ENCODE measurements at places on chromosomes 5 and 9. TPM values are rescaled to one million over a fixed set of nuclear protein-coding genes. Genes with fewer than 3 reads are reported as not detected.

DNA sequence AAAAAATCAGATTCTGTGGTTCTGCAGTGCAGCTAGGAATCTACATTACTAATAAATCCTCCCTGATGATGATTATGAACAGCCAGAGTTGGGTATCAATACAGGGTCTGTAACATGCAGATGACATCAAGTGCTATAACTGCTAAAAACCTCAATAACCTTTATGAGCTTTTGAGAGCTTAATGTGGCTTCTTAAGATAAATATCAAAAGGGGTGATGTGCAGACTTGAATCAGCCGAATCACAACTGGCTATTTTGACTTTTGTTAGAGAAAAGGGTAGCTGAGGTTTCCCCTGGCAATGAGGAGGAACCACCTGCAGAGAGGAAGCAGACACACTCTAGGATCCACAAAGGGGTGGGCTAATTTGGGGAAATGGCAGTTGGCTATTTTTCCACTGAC is 30.2 kb downstream of the CAPSL start:
- DNase-seq: no peak

DNA sequence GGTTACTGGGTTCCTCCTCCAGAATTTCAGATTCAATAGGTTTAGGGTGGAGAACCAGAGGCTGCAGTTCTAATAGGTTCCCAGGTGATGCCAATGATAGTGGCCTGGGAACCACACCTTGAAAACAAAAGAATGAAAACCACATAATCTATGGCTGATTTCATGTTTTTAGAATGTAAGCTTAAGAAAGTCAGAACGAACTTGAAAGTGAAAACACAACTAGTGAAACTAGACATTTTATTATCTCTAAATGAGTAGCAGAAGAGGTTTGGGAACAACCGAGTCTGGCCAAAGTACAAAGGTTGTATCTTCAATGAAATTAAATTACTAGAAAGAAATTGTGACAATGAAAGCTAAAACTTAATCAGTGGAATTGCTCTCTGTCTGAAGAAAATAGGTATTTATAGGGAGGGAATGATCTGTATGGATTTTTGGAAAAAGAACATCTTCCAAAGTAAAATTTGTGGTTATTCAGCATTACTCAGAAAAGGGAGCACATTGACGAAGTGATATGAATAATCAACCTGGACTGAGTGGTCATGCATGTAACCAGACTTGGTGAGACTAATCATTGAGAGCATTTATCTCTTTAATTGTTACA is 24.9 kb upstream of the CEP120 start:
- DNase-seq: no peak

The INSYN2B gene
- total RNA-seq: 0.33 TPM

DNA sequence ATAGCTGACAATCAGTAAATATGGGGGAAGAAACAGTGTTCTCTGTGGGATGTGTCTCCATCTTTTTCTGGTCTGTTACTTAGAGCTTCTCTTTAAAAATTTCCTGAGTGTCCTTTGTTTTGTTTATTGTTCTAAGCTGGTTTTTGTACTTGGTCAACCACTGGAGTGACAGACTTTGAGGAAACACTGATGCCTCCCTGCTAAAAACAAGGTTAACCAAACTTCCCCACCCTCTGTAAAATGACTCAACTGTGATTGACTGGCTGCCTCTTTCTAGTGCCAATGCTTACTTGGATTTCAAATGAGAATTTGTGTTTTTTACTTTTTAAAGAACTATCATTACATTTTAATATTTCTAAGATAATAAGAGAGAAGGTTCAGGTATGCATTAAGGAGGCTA is 65.1 kb upstream of the SPINK5 start:
- DNase-seq: no peak

- no peak for DNase-seq
Observed at GRCh38 chr5:159851053-159851452, 65.2 kb upstream of the ADRA1B start.

The IFNE gene
- total RNA-seq: not detected

DNA sequence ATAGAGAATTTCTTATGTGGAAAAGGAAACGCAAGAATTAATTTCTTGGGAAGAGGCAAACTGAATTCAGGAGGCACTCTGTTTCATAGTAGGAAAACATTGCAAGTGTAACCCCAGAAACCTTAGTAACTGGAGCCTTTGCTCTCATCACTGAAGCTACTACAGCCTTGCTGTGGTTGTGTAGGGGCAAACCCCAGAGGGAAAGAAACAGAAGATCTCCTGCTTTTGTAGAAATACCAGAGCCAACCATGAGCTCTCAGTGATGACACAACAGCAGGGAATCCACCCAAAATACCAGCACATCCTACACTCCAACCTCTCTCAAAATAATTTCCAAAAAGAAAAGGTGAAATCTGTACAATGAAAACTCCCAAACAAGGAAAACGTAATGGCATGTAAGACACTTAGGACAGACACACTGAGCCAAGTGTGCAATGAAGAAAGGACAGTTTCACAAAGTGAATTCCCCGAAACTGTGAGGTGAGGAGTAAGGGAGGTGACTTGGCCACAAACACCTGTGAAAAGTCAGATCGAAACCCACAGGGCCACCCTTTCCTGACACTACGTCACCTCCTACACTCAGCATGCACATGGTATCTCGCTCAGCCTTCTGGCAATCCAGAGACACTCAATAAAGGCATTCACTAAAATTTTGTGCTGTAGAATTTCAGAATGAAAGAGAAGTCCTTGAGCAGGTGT is 8.5 kb upstream of the ACSL6 start:
- DNase-seq: no peak

Measured in adrenal gland (tissue), 19 donors.